ENCODE measurements at places on chromosomes 11 and 22. TPM values are rescaled to one million over a fixed set of nuclear protein-coding genes. Genes with fewer than 3 reads are reported as not detected.

DNA sequence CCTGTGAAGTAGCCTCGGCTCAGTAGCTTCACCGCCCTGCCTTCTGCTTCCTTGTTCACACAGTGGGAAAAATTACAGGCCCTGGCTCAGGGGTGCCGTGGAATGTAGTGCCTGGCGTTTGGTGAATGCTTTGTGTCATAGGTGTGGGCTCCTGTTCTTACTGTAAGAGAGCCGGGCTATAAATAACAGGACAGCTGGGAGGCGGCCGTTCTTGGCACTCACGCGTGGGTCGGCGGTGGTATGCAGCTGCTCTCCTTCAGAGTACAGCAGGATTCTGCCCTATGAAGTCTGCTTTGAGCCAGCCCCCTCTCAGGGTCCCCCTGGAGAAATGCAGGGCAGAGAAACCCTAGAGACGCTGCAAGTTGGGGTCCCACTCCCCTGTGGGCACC is 84.2 kb downstream of the CTTN start:
- no peaks in the 10 kb centered on the region for H3K27me3 ChIP-seq
- H3K4me1 ChIP-seq: no peaks in the 10 kb centered on the region
- no peaks in the 10 kb centered on the region for H3K36me3 ChIP-seq
- no peak overlapping the region for H3K27ac ChIP-seq
- H3K4me3 ChIP-seq: no peak overlapping the region

- H3K4me1 ChIP-seq: peaks cover 57% of the 10 kb centered on the region
- no peaks in the 10 kb centered on the region for H3K27me3 ChIP-seq
- H3K4me3 ChIP-seq: no peak overlapping the region
- no peak for DNase-seq
These were observed 19.6 kb downstream of the DAGLA start for GRCh38 chr11:61699737-61700160.

DNA sequence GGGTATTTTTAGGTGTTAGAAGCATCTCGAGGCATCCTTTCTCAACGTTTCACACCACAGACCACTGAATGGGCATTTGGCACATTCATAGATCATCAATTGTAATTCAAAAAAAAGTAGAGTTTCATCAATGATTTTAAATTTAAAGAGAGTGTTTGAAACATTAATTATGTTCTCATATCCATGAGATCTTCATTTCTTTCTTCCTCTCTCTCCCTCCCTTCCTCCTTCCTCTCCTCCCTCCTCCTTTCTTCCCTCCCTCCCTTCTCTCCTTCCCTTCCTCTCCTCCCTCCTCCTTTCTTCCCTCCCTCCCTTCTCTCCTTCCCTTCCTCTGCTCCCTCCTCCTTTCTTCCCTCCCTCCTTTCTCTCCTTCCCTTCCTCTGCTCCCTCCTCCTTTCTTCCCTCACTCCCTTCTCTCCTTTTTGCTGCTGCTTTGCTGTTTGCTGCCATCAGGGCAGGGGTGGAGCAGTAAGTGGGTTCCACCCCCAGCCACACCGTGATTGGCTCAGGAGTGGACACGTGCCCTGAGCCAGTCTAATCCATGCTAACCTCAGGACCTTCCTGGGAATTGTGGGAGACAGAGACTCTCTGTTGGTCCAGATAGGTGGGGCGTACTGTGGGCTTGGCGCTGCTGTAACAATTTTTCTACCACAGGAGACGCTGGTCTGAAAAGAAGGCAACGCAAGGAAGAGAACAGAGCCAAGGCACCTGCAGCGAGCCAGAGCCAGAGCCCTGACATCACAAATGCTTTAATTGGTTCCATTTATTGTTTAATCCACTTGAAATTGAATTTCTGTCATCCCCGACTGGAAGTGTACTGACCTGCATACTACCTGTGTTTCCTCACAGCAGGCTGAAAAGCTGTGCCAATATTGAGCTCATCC is 33.7 kb upstream of the APOBEC3A start:
- no peak for DNase-seq
- H3K4me1 ChIP-seq: peaks cover 9% of the 10 kb centered on the region
- H3K4me3 ChIP-seq: no peak overlapping the region
- H3K27ac ChIP-seq: no peak overlapping the region
- H3K27me3 ChIP-seq: peaks cover 16% of the 10 kb centered on the region
- no peaks in the 10 kb centered on the region for H3K36me3 ChIP-seq

GRCh38 chr11:2806351-2807024 is 79.1 kb downstream of the CDKN1C start:
- no peaks in the 10 kb centered on the region for H3K4me1 ChIP-seq
- H3K4me3 ChIP-seq: no peak overlapping the region
- DNase-seq: no peak
- H3K27me3 ChIP-seq: no peaks in the 10 kb centered on the region
- H3K36me3 ChIP-seq: no peaks in the 10 kb centered on the region

DNA sequence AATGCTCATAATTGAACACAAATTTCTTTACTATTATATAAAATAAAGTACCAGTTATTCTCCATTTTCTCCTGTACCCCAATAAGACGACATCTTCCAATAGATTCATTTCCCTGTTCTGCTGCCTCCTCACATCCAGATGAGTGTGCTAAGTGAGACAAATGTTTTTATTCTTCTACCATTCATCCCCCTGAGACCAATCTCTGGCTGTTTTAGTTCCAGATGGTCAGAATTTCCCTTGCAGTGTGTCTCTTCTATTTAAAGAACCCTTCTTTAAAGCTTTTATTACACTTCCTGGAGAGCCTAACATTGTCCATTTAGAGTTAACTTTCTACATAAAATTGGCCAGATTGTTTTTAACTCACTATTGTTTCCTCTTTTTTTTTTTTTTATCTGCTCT is 41.2 kb upstream of the GLYATL1 start:
- no peaks in the 10 kb centered on the region for H3K4me1 ChIP-seq
- H3K4me3 ChIP-seq: no peak overlapping the region
- DNase-seq: no peak
- H3K36me3 ChIP-seq: no peaks in the 10 kb centered on the region
- H3K27me3 ChIP-seq: no peaks in the 10 kb centered on the region
- no peak overlapping the region for H3K27ac ChIP-seq

TMA7B gene
- total RNA-seq: 6.7 TPM

DNA sequence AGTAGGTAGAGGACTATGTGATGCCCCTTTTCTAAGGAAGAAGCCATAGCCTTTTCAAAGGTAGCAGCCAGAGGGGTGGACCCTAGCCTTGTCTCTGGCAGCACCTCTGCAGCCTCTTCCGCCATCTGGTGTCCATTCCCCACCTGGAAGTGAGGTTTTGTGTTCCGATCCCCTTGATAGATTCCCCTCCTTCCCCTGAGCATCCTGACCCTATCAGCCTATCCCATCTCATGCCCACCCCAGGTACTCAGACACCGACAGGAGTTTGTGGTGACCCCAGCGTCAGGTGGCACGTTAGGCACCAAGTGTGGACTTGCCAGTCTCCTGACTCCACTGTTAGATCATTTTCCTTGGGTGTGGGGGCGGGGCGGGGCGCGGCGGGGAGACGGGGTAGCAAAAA is 398 bp upstream of the FAM89B start:
- H3K4me1 ChIP-seq: peaks cover 80% of the 10 kb centered on the region
- no peak for DNase-seq
- H3K27ac ChIP-seq: peak overlapping the region; percentile 97
- no peaks in the 10 kb centered on the region for H3K27me3 ChIP-seq

DNA sequence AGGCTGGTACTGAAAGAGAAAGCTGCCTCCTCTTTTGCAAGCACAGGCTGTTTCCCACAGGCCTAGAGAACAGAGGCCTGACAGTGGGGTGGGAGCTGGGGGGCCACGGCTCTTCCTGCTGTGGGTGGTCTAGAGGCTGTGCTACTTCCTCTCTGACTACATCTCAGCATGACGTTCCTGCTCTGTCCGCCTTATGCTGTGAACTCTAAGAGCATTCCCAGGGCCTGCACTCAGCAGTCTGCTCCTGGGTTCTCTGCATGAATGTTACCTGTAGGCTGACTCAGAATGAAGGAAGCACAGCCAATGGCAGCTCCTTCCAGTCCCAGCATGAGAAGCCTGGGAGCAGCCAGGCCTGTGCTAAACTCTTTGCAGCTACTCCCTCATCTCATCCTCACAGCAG is 534.3 kb downstream of the NTM start:
- peaks cover 4% of the 10 kb centered on the region for H3K27me3 ChIP-seq
- no peak overlapping the region for H3K27ac ChIP-seq
- no peaks in the 10 kb centered on the region for H3K4me1 ChIP-seq
- DNase-seq: no peak
